ENCODE measurements at places on chromosomes 7 and 10. TPM values are rescaled to one million over a fixed set of nuclear protein-coding genes. Genes with fewer than 3 reads are reported as not detected.

The MYL10 gene
- total RNA-seq = not detected

The MSMB gene
- total RNA-seq = not detected

The CPN1 gene
- total RNA-seq = not detected

The DYNC1I1 gene
- not detected for total RNA-seq

The VSTM4 gene
- total RNA-seq = 0.10 TPM

The MYOZ1 gene
- total RNA-seq = not detected

The CPA1 gene
- not detected for total RNA-seq

The OPN1SW gene
- total RNA-seq = not detected

The ZWINT gene
- 81.1 TPM for total RNA-seq

The KCND2 gene
- not detected for total RNA-seq

The HPS1 gene
- 82.4 TPM for total RNA-seq

The NOS3 gene
- 10.5 TPM for total RNA-seq

The AKR1C1 gene
- 1.4 TPM for total RNA-seq

The SPAM1 gene
- not detected for total RNA-seq

The CNPY1 gene
- not detected for total RNA-seq

The AFAP1L2 gene
- 3.4 TPM for total RNA-seq

The GJD4 gene
- not detected for total RNA-seq

The CYP3A7 gene
- total RNA-seq = not detected

Measured in T-helper 1 cell treated with Interleukin-12 subunit alpha and Interleukin-12 subunit beta and Interleukin-4 antibody, amounts not matched to agents 30 ng/mL and 1 ng/mL, for 36 hours (primary cell).